SK-N-SH treated with all-trans-retinoic acid at 6 μM for 48 hours (cell line): ENCODE measurements at places on chromosomes 6 and 20.

DNA sequence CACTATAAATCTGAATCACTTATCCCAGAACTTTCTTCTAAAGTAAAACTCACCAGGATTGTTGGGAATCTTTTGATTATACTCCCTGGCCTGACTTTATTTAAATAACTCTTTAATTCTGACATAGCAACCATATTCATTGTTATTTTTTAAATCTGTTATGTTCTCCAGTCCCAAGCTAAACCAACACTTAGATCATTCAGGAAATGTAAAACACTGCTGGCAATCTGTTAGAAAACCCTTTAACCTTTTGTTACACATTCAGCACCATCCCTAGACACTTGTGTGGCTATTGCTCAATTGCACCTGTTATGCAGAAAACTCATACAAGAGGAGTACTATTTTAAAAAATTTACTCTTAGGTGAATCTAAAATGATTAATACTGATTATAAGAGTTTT, 101.8 kb upstream of the NHSL1 start:
- no peak for ATAC-seq

DNA sequence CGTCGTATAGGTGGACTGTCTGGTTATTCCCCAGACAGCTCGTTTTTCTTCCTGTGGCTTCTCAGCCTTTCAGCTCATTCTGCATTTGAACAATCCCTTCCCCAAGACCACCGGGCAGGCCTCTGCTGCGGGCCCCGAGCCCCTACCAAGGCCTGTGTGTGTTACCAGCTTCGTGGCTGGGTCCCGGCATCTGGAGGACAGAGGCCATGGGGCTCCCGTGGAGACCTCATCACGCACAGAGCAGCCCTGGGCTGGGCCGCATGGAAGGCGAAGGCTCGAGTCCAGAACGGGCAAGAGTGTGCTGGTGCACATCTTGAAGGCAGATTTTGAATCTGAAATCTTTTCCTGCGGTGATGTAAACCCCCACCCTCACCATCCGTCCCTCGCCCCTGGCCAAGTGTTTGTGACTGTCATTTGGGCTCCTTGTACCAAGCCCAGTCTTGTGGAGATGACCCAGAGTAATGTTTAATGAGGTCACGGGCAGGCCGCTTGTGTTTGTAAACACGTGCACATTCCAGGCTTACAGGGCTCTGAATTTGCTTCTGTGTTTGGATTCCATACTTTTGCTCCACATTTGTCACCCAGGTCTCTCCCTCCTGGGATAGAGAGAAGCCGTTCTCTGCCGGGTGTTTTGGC, 119.6 kb downstream of the CDH4 start:
- no peak for ATAC-seq

GRCh38 chr20:53829255-53829723, 235.7 kb upstream of the ZNF217 start:
- peak; percentile 82 for ATAC-seq

- ATAC-seq, result peak; percentile 83
These were observed 23.8 kb downstream of the PRSS35 start for GRCh38 chr6:83536034-83536646.

GRCh38 chr6:166465671-166466087, 82.9 kb upstream of the MPC1 start:
- ATAC-seq, result peak; percentile 57

- ATAC-seq, result no peak
These were observed 161.8 kb downstream of the KCNQ5 start for GRCh38 chr6:72783666-72784065.

DNA sequence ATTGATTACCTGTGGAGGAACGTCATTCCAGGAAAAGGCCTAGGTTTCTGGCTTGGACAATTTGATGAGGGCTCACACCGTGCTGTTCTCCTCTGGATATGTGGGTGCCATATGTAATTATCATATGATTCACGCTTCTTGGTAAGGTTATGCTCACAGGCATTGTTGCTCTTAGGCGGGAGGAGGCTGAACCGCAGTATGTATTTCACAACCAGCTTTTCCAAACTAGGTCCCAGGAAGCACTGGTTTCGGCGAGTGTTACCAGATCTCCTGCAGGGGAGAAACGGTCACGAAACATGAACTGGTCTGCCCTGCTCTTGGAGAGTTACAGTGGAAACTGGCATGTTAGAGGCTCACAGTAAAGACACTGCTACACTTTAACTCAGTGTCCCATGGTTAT, 793 bp upstream of the FAM50B start:
- ATAC-seq, result peak; percentile 7

GRCh38 chr6:167789358-167789757, 37.4 kb upstream of the AFDN start:
- no peak for ATAC-seq

GRCh38 chr20:47031004-47031403, 136.4 kb downstream of the EYA2 start:
- ATAC-seq, result no peak

DNA sequence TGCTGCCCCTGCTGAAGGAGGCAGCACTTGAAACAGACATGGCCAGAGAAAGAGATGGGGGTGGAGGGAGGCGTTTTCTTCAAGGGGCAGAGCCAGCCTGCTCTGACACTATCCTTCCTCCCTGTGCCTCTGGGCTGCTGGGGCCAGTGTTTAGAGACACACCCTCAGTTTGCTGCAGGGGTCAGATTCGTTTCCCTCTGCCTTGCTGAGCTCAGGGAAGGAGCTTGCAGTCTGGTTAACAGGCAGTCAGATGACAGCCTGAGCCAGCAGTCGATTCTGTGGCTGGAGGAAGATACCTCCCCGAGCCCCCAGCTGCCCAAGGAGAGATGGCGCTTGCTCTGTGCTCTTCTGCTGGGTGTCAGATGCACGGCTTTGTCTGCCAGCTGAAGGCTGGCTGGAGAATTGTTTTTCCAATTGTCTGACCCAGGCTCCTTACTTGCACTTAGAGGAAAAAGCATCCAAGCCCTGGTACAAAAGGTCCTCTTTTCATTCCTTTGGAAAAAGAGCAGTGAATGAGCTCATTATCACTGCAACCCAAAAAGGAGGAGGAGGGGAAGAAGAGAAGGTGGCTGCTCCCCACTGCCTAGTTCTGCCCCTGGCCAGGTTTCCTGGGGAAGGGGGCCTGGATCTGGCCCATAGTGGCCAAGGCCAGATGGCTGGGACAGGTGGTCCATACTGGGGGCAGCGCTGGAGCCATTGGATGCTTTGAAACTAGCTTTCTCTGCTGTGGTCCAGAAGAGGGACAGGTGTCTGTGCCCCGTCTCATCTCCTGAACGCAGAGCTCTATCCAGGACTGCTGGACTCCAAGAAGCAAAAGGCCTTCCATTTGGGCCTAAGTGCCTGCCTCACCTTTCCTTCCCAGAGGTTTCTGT, 88.2 kb downstream of the TCP11 start:
- ATAC-seq, result no peak

DNA sequence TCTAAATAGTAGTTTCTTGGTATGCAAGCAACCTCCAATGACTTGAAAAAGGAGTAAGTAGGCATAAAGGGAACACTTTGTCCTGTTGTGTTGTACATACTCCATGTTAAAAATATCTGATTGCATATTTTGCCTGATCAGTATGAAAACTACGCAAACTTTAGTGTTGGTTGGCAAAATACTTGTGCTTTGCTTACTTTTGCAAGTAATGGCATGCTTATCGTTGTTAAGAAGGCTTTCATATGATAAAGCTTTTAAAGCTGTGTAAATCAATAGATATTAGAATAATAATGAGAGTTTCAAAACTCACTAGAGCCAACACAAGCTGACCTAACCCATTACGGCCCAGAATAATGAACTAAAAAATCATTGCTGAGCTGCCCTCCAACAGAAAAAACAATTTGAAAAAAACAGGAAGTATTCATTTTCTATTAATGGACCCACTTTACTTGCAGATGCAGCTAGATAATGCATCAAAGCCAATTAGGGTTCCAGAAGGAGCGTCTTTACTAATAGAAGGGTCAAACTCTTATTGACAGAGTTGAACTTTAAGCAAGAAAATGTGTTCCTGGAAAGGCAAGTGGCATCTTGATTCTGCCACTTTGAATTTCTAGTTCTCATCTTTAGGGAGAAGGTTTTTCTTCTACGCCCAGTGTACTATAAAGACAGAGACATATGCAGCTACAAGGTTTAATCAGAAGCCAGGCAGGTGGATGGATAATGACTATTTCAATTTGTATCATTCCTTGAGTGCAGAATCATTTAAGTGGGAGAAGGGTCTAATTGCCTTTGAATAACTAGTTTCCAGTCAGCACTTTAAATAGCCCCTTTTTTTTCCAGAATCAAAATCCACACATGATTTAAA, 82.2 kb downstream of the SNAP25 start:
- ATAC-seq, result no peak

GRCh38 chr6:158500016-158500735, 59.7 kb upstream of the TMEM181 start:
- ATAC-seq, result peak; percentile 80

DNA sequence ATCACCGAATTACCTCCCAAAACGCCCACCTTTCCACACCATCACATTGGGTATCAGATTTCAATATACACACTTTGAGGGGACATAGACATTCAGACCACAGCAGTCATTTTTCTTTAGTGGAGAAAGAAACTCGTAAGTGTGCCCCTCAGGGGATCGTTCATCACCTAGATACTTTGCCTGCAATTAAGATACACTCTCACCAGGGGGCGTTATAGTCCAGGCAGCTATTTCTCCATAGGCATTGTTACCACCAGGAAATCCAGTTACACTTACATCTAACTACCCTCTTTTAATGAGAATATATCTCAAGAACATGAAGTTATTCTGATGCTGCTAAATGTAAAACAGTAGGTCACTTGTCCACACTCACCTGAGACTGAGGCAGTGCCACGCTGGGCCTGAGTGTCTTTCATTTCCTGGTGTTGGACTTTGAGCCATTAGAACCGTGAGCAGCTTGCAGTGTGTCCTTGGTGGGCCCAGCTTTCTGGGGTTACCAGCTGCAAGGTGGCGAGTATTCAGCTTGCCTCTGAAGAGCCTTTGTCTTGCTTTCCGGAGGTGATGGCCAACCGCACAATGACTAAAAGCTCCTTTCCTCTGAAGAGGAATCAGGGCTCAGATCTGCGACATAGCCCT, 35.1 kb upstream of the UNC93A start:
- ATAC-seq, result no peak

- no peak for ATAC-seq
These were observed 441.1 kb upstream of the ARID1B start for GRCh38 chr6:156336089-156336488.

DNA sequence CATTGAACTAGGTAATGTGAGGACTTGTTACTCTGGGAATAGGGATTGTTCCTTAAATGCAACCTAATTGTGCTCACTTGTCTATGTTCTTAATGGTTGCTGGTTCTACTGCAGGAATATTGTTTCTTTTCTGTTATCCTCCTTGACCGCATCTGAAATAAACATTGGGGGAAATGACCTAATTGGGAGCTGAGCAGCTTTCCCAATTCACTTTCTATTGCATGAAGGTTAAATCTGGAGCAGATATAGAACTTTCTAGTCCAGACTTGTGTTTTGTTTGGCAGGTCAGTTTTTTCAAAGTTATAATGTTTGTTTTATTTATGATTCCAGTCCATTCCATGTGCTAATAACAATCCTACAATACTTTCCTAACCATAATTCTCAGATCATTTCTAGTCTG, 981.0 kb upstream of the CITED2 start:
- ATAC-seq, result no peak

DNA sequence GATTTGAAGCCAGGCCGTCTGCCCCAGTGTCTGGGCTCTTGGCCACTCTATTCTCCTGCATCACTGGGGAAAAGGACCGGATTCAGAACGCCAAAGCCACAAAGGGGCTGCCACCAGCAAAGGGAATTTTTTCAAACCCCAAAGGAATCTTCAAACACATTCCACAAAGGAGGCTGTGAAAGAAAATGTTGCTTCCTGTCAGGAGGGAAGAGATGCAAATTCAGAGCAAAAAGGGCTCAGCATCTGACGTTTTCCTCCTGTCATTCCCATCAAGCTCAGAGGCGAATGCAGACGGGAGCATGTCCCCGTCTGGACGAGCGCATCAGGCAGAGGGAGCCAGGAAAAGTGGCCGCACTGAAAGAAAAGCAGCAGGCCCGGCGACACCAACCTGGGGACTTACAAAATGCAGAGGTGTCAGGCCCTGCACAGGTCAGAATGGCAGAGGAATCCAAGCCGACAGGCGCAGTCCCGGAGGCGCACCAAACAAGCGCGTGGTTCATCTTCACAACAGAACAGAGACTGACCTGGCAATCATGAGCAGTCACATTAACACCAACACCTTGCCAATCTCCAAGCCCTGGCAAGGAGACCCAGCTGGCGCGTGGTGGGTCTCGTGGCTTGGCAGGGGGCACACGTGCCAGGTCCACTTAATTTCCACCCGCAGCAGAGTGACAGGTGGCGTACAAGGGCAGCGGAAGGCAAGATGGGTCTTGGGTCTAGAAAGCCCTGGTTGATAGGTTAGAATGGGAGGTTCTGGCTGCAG, 62.8 kb downstream of the GRM4 start:
- ATAC-seq, result no peak

DNA sequence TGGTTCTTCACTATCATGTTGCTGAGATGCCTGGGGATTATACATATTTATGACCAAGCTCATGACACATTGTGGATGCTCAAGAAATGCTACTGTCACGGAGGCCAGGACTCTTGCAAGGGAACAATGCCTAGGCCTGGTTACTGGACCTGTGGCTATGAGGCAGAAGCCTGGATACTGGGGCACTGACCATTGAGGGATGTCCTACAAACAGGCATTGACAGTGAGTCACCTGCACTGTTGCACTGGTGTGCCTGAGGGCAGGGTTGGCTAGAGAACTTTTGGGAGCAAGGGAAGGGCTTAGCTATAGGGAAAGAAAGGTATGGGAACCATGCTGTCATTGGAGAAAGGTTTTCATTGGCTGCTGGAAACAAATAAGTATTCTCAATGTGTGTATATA, 313.1 kb upstream of the SUPT3H start:
- ATAC-seq, result no peak

DNA sequence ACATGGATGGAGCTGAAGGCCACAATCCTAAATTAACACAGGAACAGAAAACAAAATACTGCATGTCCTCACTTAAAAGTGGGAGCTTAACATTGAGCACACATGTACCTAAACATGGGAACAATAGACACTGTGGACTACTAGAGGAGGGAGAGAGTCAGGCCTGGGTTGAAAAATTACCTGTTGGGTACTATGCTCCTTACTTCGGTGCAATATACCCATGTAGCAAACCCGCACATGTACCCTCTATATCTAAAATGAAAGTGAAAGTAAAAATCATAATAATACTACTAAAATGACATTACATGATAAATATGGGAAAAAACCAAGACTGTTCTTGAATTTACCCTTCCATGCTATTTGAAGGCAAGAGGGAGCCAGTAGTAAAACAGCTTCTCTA, 1273.8 kb upstream of the ADGRB3 start:
- no peak for ATAC-seq
